ENCODE measurements at places on chromosomes 2 and 18.

GRCh38 chr2:181178823-181179412 lies 198.5 kb downstream of the UBE2E3 start:
- DNase-seq, result peak; percentile 33

DNA sequence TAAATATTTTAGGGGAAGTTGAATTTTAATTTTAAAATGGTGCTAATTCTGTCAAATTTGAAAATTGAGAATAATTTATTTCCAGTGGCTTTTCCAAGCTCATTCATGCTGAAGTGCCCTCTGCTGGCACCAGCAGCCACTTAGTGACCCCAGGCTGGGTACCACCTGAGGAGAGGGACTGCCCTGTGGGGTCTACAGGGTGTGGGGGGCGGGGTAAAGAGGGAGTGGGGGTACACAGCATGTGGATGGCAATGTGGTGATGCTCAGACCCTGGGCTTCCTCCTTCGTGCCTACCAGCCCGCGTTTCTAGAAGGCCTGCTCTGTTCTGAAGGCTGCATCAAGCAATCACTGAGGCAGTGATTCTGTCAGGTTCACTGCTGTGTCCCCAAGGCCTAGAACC lies 45.1 kb upstream of the SCLY start:
- DNase-seq, result no peak

DNA sequence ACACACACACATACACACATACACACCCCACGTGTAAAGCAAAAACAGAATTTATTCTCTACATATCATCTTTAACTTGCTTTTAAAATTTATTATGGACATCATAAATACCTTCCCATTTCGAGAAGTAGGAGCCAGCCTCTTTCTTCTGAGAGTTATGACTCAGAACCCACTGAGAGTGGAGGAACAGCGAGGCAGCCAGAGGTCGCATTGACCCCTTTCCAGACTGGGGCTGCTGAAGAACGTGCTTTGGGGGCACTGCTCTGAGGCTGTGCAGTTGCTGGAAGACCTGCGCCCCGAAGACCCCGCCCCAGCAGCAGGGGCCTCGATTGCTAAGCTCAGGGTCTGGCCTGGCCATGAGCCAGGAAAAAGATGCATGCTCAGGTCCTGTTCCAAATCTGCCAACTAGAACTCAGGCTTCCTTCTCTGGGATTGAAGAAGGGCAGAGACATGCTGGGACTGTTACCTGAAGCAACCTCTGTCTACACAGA lies 133.8 kb upstream of the TWIST2 start:
- no peak for DNase-seq

DNA sequence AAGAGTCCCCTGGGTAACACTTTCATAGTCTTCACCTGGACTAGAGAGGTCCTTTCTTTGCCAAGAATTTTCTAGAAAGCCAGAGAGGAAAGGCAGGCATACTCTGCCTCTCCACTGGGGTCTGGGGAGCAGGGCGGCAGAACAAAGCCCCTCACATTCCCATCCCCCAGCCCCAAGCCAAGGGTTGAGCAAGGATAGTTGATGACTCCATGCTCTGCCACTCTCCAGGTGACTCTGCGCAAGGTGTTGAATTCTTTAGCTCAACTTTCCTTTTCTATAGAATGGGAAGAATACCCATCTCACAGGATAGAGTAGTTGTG lies 2.9 kb upstream of the GDF7 start:
- DNase-seq, result no peak

DNA sequence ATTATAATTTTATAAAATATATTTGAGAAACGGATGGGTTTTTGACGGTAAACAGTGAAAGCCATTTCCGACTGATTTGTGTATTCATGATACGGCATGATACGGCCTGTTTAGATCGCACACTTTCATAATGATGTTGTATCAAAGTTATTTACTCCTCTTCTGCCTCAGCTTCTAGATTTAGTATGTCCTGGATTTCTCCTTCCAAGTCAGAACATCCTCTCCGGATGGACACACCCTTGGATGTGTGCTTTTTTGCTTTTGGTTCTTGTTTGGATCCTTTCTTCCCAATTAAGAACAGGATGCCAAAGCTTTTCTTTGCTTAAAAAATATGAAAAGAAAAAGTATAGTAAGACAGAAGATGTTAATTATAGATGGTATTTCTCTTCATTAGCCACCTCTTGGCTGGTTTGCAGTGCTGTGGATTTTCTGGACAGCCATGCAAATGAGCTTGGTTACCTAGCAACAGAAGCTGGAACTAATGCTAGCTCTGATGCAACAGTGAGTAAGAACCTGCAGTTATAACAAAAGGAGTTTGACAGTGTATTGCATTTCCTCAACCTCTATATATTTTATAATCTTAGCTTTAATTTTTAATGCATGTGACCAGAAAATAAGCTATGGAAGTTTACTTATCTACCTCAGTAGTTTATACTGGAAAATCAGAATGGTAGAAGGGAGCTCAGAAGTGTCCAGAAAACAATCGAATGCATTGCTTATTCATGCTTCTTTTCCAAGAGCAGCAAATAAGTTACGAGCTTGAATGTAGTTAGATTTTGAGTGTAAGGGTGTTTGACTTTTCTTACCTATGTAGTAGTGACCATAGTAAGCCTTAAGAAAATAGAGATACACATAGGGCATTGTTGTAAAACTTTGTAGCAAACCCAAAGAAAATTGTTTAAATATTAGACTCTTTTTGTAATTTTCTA lies 27.9 kb downstream of the RMND5A start:
- no peak for DNase-seq

GRCh38 chr2:110678457-110679336 lies 834 bp upstream of the BUB1 start:
- no peak for DNase-seq

- no peak for DNase-seq
These were observed 1920.1 kb upstream of the CELF4 start for GRCh38 chr18:39485696-39486095.

- DNase-seq, result no peak
These were observed 13.7 kb upstream of the PRELID3A start for GRCh38 chr18:12393998-12394397.

DNA sequence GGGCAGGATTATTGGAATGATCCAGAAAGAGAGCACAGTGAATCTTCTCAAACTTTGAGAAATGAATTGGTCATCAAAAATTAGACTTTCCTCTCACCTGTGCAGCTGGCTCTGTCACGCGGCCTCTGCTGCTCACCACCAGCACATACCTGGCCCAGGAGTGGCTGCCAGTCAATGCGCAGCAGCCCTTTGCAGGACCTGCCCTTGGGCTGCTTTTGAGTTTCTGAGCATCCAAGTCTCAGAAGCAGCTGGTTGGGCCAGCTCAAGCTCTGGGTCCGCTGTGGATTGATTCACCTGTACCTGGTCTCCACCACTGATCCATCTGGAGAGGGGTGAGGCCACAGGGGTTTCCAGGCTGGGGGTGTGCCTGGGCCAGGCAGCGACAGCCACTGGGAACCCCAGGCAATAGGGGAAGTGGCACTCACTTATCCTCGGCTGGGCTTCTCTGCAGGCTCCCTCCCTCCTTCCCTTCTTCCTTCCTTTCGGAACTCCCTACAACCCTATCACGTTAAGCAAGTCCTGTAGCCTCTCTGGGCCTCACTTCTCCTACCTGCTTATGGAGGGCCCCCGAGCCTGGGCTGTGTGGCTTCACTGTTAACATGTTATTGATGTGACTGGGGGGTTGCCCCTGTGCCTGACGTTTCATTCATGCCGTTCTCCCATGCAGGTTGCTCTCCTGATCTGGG lies 48.1 kb downstream of the SH3BP4 start:
- no peak for DNase-seq

GRCh38 chr18:7885865-7886264 lies 318.7 kb downstream of the PTPRM start:
- no peak for DNase-seq

DNA sequence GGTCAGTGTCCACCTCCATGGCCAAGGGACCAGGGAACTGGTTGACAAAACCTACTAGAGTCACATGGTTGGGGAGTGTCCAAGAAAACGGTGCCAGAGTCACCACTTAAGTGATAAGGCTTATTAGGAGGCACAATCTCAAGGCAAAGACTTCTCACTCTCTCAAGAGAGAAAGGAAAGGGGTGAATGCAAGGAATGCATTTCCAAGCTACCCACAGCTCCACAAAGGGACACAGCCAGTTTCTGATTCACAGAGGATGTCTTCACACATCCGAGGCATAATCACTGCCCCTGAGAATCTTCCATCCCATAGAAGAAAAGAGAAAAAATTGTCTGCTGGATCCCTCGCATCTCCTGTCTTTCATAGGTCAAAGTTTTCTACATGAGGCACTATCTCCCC lies 269.3 kb downstream of the TNS1 start:
- no peak for DNase-seq

DNA sequence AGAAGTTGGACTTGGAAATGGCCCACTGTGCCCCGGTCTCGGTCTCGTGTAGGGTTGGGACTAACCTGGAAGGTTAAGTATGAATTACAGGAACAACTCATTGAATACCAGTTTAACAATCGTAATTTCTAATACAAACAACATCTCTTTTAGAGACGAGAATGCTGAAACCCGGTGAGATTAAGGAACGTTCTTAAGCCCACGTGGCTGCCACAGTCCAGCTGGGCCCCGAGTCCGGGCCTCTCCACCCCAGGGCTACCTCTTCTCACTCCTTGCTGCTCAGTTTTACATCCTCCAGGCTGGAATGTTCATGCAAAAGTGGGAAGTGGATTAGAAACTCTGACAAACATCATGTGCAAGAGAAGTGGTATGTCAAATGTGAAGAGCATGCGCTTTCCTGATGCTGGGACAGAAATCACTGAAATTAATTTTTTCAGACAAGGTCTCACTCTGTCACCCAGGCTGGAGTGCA lies 29.4 kb downstream of the NGEF start:
- no peak for DNase-seq

DNA sequence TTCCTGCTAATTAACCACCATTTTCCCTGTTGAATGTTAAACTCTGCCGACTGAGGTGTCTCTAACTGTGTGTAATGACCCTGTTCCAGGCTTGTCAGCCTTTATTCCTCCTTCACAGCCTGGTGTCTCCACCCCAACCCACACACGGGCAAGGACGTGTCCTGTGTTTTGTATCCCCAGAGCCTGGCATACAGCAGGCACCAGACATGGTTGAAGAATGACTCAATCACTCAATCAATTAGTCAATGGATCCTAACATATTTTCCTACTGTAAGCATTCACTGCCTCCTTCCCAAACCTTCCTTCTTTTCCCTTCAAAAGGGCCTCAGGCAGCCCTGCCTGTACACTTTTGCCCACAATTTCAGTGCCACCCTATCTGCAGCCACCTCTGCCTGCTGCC lies 2.7 kb upstream of the TNS1 start:
- no peak for DNase-seq

GRCh38 chr2:36318547-36318946 lies 37.0 kb upstream of the CRIM1 start:
- DNase-seq, result no peak

- DNase-seq, result no peak
These were observed 88.1 kb downstream of the ASXL2 start for GRCh38 chr2:25790074-25790790.

- no peak for DNase-seq
These were observed 16.9 kb downstream of the HS1BP3 start for GRCh38 chr2:20633794-20634506.

GRCh38 chr18:23684515-23685197 lies 4.6 kb upstream of the LAMA3 start:
- DNase-seq, result no peak

- no peak for DNase-seq
These were observed 12.9 kb downstream of the RETSAT start for GRCh38 chr2:85341269-85342029.

GRCh38 chr2:24048769-24049484 lies 614 bp upstream of the FKBP1B start:
- DNase-seq, result no peak

GRCh38 chr18:59265974-59266369 lies 7.3 kb downstream of the RAX start:
- DNase-seq, result no peak

- no peak for DNase-seq
These were observed 6.5 kb downstream of the KCNG2 start for GRCh38 chr18:79804130-79804787.

DNA sequence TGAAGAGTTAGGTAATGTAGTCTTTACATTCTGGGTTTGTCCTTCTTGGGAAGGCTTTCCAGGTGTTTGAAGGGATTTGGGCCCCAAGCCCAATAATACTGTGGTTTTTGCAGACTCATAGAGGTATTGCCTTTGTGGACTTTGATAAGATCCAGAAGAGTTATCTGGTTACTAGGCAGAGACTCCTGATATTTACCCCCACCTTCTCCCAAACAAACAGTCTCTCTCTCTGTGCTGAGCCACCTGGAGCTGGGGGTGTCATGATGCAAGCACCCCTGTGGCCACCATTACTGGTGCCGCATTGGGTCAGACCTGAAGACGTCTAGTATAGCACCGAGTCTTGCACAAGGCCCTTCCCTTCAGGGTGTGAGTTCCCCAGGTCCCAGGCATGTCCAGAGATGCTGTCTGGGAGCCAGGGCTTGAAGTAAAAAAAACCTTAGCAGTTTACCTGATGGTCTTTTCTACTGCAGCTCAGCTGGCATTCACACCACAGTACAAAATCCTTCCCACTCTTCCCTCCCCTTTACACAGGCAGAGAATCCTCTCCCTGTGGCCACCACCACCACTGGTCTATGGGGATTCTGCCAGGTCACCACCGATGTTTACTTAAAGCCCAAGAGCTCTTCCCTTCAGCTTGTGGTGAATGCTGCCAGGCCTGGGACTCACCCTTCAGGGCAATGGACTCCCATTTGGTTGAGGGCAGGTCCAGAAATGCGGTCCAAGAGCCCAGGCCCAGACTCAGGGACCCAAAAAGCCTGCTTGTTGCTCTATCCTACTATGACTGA lies 22.2 kb upstream of the FAM228A start:
- DNase-seq, result no peak

GRCh38 chr2:68971591-68972231 lies 2.7 kb upstream of the GKN1 start:
- DNase-seq, result no peak

- no peak for DNase-seq
These were observed 148.8 kb downstream of the WDSUB1 start for GRCh38 chr2:159137511-159138241.

DNA sequence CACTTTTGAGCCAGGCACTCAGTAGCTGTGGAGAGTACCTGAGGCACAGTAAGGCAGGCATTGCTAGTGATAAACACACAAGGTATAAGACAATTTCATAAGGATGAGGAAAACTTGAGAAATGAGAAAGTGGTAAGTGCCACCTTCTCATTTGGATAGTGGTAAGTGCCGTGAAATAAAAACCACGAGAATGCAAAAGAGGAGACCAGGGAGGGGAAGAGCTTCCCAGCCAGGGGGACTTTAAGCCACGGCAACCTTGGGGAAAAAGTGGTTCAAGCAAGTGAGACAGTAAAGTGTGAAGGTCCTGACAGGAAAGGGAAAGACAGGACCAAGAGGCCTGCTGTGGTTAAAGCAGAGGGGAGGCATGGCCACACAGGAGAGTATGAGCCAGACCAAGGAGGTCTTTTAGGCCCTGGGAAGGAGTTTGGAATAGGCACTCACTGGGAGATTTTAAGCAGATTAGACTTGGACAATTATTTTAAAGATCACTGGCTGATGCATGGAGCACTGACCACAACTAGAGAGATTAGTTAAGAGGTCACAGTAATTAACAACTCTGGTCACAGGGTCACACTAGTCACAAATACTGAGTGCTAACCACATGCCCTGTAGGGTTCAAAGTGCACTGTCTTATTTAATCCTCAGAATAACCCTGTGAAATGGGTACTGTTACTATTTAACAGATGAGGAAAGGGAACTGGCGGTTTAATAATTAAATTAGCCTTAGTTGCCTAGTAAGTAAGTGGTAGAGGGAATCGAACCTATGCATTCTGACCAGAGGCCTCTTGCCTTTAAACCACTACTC lies 50.1 kb downstream of the THOC1 start:
- no peak for DNase-seq
